ENCODE measurements at places on chromosomes 4 and X.
A peak's percentile ranks its signal among the peaks of the same experiment; 100 is the strongest.

- no peak for DNase-seq
Observed at GRCh38 chrX:13669246-13669737, 16.4 kb downstream of the TCEANC start.

GRCh38 chr4:7968262-7968896 is 28.7 kb upstream of the AFAP1 start:
- DNase-seq = no peak

DNA sequence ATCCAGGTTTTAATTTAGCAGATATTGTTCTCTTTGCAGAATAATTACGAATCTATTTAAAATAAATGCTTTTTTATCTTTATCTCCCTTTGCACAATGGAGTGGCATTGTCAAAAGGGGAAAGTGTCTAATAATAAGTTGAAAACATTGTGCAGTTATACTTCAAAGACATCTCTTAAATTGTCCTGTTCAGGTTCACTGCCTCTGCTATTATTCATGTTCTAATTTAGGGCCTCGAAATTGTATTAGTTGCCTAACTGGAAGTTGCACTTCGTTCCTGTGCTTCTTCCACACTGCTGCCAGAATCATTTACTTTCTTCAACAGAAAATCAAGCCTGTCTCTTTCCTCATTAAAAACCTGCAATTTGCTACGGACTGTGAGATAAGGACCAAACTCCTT is 150.5 kb upstream of the SPRY1 start:
- peak; percentile 41 for DNase-seq

DNA sequence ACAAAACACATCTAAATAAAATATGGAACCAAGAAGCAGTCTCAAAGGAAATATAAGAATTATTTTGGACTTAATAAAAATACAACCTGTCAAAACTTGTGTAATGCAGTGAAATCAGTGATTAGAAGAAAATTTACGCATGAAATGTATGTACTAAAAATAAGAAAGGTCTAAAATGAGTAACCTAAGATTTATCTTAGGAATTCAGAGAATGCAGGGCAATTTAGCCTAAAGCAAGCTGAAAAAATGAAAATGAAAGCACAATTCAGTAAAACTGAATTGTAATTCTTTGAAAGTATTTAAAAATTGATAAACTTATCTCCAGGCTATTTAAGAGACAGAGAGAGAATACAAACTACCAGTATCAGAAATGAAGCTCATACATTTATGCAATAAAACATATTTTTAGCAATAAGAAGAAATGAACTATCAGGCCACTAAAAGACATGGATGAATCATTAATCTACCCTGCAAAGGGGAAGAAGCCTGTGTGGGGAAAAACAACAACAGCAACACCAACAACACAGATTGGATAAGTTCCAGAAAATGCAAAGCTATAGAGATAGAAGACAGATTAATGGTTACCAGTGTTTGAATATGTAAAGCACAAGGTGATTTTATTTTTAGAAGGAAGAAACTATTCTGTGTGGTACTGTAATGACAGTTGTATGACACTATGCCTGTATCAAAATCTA is 442.0 kb upstream of the ADGRL3 start:
- DNase-seq = no peak

DNA sequence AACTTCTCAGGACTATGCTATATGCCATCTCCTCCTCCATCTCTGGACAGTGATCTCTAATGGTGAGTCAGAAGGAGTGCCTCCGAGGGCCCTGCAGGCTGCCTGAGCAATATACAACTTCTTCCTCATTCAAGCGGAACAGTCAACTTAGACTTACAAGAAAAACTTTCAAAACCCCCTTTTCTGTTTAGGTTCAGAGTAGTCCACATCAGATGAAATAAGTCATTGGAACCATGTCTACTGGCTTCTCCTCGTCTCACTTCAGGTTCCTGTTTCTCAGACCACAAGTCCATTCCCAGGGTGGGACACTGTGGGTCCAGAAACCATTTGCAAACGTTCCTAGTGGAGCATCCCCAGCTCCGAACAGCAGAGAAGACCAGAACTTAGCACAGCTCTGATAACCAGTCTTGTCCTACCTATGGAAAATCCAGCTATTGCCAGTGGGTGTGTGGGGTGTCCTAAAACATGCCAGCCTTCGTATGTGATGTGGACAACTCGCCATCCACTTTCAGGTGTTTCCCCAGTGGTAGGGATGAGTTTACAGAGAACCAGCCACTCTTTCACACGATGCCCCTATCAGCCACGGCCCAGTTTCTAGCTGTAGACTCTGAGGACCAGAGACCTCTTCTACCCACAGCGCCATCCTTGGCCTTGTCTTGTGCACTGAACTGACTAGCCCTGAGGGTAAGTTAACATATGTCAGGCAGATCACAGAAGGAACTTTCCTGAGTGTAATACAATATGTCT is 32.7 kb upstream of the NKRF start:
- no peak for DNase-seq

DNA sequence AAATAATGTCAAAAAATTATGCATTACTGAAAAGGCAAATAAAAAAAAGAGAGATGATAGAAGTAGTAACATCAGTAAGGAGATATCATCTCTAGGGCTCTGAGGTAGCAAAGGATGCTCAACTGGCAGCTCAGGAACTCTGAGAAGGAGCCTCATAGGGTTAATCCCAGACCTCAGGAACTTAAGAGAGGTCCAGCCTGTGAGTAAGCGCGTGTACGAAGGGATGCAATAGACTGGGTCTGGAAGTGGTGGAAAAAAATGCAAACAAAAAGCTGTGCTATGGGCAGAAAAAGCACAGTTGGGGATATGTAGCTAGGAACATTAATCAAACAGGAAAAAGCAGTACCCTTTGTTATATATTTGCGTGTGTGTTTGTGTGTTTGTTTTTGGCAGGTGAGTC is 282.0 kb downstream of the GALNTL6 start:
- DNase-seq = no peak

DNA sequence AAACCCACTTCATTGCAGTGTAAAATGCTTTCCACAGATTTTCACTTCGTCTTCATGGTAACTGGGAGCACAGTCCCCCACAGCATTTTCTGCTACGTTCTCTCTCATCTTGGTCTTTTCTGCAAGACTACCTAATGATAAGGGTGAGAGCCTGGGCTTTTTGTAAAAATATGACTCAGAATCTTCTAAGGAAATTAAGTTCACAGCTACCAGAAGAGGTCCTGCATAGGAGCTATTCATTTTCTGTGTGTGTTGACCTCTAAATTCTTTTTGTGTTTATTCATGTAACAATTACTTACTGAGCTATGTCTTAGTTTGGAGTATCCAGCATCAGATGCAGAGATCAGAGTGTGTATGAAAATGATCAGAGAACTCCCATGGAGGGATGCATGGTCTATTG is 192.2 kb downstream of the CPEB2 start:
- DNase-seq = no peak

- DNase-seq = no peak
Observed at GRCh38 chr4:4875147-4875546, 15.7 kb downstream of the MSX1 start.
